Stimulated activated CD4-positive, alpha-beta T cell treated with anti-CD3 and anti-CD28 coated beads, Interleukin-15, amount 100 ng/mL, for 24 hours (primary cell): ENCODE measurements at places on chromosomes 2 and 18.
A peak's percentile ranks its signal among the peaks of the same experiment; 100 is the strongest.

- no peak for DNase-seq
Observed at GRCh38 chr2:221655300-221655699, 83.2 kb upstream of the EPHA4 start.

- no peak for DNase-seq
Observed at GRCh38 chr2:174014011-174014698, 49.0 kb upstream of the SP3 start.

DNA sequence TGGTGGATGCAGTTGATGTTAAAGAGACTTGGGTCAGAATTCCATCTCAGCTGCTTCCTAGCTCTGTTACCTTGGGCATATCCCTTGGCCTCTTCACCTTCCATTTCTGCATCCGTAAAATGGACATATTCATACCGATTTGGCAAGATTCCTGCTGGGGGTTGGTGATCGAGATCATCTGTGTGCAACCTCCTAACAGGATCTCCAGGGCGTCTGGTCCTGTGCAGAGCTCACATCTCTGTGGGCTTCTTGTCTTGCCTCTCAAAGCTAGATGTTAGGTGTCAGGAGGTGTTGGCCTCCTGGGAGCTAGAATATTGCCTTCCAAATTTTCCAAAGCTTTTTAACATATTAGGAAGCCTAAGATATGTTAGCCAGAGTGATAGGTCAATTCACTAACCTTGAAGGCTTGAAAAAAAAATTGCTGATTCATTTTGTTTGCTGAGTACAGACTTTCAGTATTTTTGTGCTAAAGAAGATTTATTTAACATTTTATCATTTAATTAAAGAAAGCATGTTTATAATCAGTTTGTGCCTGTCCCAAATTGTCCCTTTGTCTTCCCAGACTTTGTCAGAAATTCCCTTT is 69.7 kb upstream of the ZNF516 start:
- DNase-seq: no peak

- DNase-seq: no peak
Observed at GRCh38 chr2:200219309-200220113, 87.0 kb upstream of the SPATS2L start.

DNA sequence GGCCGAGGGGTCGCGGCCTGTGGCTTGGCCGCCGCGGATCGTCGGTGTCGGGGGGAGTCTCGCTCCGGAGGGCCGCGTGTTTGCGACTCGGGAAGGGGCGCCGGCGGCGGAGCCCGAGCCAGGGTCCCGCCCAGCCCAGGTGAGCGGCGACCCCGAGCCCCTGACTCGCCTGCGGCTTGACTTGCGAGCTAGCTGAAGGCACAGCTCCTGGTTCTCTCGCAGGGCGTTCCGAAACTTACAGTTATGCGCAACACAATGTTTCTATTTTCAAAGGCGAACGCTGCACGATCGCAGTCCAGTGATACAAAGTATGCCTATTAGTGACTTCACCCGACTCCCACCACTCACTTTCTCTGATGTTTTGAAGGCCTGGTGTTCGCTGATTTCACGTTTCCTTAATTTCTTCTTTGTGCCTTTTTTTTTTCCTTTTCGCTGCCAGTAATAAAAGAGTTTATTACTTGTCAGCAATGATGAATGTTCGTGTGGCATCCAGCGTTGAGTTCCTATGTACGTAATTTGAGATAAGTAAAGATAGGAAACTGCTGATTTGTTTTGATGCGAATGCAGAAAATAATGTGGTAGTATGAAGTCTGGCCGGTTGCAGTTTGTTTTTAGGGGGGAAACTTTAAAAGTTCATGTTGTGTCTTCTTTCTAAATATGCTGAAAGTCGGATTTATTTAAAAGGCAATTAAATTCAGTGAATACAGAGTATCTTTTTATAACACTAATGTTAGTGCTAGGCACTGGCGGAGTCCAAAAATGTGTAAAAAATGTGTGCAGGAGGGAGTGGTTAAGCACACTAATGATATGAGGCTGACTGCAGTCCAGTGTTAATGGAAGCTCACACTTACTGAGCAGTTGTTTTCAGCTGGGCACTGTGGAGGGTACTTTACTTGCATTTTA is 706 bp downstream of the UBXN2A start:
- DNase-seq: peak; percentile 63

DNA sequence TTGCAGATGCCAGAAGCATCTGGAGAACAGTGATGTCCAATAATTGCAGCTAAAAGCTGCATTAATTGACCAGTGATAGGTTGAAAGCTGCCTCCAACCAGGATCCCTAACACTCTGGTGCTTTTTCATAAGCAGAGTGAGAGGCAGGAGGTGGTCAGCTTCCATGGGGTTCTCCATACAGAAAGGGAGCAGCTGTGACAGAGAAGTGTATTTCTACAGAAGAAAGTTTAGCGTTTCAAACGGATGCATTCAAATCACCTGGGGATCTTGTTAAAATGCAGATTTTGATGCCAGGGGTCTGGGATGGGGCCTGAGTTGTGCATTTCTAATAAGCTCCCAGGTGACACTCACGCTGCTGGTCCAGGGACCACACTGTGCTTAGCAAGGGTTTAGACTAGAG is 216.5 kb upstream of the NRP2 start:
- DNase-seq: no peak

DNA sequence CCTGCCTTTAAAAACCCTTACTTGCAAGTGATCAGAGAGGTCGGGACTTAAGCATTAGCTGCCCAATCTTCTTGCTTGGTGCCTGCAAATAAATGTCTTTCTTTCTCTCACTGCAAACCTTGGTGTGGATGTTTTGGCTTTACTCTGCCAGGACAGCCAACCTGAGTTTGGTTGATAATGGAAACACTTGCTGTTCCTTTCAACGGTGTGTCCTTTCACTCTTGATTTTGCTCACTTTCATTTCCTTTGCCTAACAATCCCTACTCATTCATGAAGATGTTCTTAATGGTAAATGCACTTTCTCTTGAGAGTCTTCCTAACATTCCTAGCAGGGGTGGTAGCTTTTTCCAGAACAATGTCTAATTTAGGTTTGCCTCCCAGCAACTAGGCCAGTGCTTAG is 366.2 kb downstream of the HRH4 start:
- DNase-seq: no peak

- no peak for DNase-seq
Observed at GRCh38 chr2:240229603-240230235, 89.3 kb upstream of the OTOS start.

DNA sequence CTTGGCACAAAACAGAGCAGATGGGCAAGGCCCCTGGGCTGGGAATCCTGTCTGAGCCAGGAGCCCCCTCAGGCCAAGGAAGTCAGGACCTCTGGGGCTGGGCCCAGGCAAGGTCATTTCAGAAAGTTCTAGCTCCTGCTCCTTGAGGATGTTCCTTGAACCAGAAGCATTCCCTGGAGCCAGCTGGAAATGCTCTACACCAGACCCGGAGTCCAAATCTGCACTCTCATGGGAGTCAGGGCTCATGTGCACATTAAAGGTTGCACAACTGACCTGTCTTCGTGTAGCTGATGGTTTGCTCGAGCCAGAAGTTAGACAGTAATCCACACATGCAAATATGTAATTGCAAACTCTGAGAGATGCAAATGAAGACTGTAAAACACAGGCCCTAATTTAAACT is 18.0 kb downstream of the PARD6G start:
- DNase-seq: no peak

DNA sequence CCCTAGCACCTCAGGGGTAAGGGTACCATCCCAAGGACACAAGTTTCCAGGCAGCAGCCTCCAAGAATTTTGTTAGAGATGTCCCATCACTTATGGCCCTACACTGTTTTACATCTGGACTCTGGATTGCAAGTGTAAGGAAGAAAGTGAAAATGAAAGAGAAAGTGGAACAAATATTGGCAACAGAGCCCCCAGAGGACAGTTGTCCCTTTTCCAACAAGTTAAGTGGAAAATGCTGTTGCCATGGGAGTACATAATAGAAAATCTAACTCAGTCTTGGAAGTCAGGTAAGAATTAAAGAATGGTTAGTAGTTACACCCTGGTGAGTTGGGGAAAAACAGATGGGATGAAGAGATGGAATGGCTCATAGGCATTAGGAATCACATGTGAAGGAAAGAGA is 50.6 kb downstream of the TTC21B start:
- no peak for DNase-seq

DNA sequence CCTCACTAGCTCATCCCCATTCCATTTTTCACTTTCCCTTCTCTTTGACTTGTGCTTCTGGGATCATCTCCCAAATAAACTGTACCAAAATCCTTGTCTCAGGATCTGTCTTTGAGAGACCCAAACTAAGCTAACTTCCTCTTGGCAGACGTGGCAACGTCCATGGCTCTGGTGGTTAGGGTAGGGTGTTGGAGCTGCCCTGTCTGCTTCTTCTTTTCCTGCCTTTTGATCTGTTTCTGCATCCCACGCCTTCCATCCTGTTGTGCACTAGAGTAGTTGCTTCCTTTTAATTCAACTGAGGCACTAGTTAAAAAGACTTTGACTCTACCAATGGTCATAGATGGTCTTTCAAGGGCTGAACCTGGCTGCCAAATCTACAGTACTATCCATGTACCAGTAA is 5.5 kb upstream of the MAP4K4 start:
- no peak for DNase-seq

- DNase-seq: no peak
Observed at GRCh38 chr2:231966886-231967285, 5.4 kb downstream of the DIS3L2 start.

DNA sequence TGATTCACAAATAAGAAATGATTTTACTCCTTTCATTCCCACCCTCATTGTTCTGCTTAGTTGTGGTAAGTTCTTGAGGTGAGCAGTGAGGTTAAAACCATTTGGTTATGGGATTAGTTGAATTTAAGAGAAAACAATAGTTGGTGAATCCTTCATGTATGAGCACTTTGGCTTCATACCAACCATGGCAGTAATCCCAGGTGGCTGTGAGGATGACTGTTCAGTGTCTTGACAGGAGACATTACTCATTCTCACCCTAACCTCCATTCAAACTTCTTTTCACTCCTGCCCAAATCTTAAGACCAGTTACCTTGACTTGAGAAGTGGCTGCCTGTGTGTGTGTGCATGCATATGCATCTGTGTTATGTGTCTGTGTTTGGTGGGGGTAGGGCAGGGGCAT is 143.1 kb downstream of the SETBP1 start:
- peak; percentile 14 for DNase-seq

DNA sequence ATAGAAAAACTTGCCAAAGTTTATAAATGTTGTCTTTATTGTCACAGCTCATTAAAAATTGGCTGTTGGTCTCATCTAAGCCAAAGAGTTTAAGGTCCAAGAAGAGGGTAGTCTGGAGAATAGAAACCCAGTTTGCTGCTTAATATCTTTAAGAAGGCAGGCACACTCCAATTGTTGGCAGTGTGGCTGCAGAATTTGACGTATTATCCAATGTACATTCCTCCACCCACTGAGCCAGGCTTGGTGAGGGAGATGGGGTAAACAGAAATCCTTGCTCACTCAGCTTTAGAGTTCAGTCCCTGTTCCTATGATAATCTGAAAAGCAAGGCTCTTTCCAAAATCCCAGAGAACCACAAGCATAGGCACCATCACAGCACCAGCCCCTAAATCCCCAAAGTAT is 10.7 kb upstream of the ADD2 start:
- DNase-seq: no peak

- peak; percentile 22 for DNase-seq
Observed at GRCh38 chr18:63511285-63511684, 30.9 kb upstream of the SERPINB12 start.

DNA sequence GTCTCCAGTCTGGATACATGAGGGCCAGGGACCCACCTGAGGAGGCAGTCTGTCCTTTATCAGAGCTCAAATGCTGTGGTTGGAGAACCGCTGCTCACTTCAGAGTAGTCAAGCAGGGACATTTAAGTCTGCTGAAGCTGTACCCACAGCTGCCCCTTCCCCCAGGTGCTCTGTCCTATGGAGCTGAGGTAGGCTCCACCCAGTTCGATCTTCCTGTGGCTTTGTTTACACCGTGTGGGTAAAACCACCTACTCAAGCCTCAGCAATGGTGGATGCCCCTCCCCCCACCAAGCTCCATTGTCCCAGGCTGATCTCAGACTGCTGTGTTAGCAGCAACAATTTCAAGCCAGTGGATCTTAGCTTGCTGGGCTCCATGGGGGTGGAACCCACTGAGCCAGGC is 731.4 kb upstream of the HS6ST1 start:
- no peak for DNase-seq

- DNase-seq: no peak
Observed at GRCh38 chr2:152042636-152043615, 55.9 kb downstream of the CACNB4 start.

DNA sequence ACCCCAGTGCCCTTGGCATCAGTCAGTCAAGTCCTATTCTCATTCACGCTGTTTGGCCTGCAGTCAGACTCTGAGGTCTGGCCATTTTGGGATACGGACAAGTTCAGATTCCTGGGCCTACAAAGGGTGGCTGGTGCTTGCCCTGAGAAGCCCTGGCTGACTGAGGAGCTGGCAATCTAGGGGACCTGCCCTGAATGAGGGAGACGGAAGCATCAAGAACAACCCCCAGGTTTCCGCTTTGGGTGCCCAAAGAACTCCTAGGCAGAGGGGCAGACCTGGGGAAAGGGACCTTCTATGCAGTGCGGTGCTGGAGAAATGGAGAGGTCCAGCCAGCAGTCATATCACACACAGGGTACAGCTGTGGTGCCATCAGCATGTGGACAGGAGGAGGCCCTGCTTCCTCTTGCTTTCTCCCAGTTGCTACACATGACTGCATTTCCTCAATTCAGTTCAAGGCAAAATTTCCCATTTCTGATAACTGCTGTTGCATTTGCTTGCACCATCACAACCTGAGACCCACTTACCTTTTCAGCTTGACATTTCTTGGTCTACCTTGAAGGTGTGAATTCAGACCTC is 70.9 kb upstream of the LGALSL start:
- DNase-seq: no peak
